Stimulated activated CD4-positive, alpha-beta T cell treated with anti-CD3 and anti-CD28 coated beads, Interleukin-2, amount 100 ng/mL, for 48 hours (primary cell): ENCODE measurements at places on chromosomes 2 and 18.

GRCh38 chr18:44759925-44760342 is 79.2 kb downstream of the SETBP1 start:
- peak; percentile 7 for DNase-seq

DNA sequence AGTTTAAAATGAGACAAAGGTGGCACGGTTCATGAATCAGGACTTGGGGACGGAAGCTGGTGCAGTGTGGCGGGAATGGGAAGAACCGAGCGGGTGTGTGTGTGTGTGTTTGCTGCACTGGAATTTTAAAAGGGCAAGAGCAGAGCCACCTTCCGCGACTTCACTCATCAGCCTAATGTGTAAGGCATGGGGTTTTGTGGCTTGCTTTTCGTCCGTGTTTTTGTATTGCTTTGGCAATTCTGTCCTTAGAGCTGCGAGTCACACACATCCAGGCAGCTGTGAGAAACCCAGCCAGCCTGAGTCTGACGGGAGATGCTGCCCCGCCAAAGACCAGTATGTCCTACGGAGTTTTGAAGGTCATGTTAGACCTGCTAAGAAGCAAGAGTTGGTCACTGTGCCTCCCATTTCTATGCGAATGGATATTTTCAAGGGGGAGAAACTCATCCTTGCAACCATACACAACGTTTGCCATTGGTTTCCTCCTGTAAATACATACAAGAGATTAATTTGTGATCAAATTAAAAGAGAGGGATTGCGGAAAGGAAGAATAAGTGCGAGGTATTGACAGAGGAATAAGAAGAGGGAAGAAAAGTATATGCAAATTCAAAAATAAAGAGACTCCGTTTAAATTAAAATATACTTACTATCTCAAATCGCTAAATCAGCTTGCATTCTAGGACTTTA is 665 bp upstream of the CACNB4 start:
- DNase-seq = no peak

GRCh38 chr2:105741174-105741573 is 3.5 kb upstream of the NCK2 start:
- DNase-seq = no peak

GRCh38 chr18:27005589-27005988 is 140.1 kb upstream of the AQP4 start:
- DNase-seq = no peak
